ENCODE measurements at places on chromosomes 4 and X.

GRCh38 chrX:39616098-39616729 lies 481.5 kb downstream of the BCOR start:
- DNase-seq = no peak

DNA sequence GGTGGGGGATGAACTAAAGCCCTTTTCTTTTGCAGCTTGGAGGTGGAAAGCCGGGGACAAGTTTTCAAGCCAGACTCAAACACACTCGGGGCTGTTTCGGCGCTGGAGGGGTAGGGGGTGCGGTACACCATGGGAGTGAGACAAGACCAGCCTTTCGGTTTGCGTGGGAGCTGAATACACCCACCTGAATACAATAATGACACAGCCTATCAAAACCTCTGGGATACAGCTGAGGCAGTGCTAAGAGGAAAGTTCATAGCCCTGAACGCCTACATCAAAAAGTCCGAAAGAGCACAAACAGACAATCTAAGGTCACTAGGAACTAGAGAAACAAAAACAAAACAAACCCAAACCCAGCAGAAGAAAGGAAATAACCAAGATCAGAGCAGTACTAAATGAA lies 163.3 kb downstream of the ATRX start:
- DNase-seq = no peak

DNA sequence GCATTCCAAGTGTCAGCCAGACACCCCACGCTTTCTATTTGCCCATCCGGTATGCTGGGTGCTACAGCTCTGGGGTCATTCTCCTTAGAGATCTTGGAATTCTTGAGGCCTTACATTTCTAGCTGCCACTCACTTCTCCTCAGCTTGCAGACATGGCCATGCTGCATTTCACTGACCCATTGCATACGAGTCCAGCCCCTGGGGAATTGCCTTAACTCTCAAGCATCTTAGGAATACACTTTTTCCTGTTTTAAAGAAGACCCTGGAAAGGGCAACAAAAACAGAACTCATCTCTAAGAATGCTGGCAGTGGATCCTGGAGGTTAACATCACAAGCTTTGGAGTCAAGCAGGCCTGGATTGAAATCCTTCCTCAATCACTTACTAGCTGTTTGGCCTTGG lies 122.0 kb upstream of the LNX1 start:
- no peak for DNase-seq

DNA sequence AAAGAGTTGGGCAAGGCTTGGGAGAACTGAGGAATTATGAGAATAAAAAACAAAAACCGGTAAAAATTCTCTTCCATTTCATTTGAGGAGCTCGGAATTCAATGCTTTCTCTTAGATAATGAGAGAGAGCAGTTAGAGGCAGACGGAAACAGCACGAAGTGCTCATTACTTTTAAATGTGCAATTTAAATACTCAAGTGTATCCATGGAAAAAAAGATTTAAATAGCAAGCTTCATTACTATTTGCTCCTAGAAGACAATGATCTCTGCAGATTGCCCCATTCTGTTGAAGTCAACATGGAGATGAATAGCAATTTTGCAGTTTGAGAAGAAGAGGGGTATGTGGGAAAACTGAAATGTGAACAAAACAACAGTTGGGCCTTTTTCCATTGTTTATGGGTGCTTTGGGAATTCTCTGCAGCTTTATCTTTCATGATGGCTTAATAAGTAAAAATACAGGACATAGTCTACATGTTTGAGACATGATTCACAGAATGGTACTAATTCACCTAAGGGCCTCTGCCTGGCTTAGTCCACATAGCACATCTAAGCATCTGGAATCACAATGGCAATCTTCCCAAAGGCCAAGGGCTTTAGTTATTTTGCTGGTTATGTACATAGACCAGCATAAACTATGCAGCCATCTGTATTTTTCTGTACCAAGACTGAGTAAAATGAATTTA lies 512.7 kb upstream of the FAT1 start:
- DNase-seq = peak; percentile 75

DNA sequence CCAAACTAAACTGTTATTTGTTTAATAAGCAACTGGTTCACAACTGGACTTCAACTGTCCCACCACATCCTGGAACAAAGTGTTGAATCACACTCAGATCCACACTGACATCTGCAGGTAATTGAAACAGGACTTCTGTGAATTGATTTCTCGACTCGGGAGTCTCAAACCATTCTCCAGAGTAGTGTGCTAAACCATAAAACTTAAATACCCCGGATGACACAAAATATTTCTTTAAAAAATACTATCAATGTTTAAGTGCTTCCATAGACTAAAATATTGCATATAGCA lies 95.4 kb upstream of the PLAC1 start:
- peak; percentile 47 for DNase-seq

- no peak for DNase-seq
Measured at GRCh38 chrX:50858548-50858947, 44.6 kb upstream of the SHROOM4 start.

GRCh38 chrX:153414856-153415510 lies 3.7 kb downstream of the ZFP92 start:
- DNase-seq = no peak

- DNase-seq = no peak
Measured at GRCh38 chrX:120561634-120562568, 1.1 kb upstream of the CUL4B start.

- no peak for DNase-seq
Measured at GRCh38 chr4:55071951-55072350, 53.4 kb downstream of the KDR start.
